ENCODE measurements at places on chromosomes 7 and 10.

- DNase-seq = no peak
These were observed 19.4 kb downstream of the KAZALD1 start for GRCh38 chr10:101080933-101081931.

DNA sequence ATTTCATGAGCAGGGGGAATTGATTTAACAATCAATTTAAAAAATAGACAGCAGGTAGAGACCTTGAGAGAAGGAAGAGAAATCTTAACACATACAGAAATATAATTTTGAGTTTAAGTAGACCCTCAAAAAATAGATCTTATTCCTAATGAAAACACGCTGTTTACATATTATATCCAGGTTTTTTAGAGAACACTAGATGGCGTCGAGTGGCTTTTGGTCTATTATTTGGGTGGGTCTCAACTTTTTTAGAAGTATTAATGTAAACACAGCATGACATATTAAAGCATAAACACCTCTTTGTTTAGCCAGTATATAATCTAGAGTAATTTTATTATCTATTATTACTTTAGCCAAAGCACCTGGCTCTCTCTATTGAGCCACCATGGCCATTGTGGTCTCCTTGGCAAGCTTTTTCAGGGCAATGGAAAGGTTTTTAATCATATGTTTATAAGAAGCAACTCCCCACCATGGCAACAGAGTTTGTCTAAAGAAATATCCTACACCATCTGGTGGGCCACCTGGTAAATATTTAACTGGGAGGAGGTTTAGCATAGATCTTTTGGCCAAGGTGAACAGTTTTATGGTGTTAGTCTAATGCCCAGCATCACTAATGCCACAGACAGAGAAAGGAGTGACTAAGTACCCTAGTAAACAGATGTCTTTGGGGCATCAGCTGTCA, 59.7 kb upstream of the PRSS1 start:
- no peak for DNase-seq

DNA sequence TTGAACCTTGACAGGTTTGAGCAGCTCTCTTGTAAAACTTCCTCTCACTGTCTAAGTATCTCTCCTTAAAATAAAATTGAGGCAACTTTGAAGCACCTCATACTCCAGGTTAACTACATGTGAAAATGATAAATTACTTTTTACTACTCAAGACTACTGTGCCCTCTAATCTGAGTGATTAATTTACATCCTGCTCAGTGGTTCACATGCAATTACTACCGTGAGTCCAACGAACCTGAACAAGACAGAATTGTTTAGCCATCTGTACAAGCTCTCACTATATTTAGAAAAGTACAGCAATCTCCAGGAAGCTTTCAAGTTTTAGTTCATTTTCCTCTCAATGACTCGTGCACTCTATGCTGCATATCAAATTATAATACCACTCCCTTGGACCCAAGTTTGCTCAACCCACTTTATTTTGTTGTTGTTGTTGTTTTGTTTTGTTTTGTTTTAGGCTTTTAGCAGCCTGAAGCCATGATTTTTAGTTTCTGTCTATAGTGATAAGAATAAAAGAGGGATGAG, 21.2 kb downstream of the PDE1C start:
- DNase-seq = no peak

- no peak for DNase-seq
These were observed 19.8 kb downstream of the YKT6 start for GRCh38 chr7:44220358-44221112.

- DNase-seq = no peak
These were observed 76.5 kb downstream of the CHST15 start for GRCh38 chr10:124016804-124017375.

DNA sequence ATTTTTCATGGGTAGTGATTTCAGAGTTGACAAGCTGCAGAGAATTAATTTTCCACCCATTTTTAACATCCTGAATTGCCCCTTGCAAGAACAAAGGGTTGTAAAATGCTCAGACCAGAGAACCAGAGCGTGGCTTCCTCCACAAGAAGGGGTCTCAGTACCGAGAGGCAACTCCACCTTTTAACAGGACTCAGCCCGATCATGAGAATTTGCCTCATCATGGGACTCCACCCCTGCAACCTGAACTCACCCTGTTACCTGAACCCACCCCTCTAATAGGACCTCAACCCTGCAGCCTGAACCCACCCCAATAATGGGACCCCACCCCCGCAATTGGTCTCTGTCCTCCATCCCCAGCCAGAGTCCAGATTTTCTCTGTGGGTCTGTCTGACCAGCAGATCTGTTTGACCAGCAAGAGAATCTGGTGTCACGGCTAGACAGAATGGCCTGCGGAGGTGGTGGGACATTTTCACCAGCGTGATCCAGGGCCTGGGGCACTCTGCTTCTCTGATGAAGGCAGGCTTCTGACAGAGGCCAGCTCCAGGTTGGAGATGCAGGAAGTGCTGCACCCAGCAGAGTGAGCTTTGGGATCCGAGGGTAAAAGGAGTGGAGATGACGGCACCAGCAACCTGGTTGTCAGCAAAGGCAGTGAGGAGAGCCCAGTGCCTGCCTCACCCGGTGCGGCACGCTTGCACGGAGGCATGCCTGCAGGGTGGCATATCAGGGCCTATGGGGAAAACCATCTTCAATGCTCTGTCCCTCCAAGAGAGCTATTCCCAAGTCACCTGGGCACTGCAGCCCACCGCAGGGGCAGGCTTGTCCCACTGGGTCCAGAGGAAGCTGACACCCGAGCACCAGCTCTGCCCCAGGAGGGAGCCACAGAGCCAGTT, 136.6 kb downstream of the TCERG1L start:
- no peak for DNase-seq

- DNase-seq = peak; percentile 73
These were observed 22.6 kb upstream of the DLG5 start for GRCh38 chr10:77949167-77949566.

GRCh38 chr10:63718421-63718820, 197.2 kb downstream of the REEP3 start:
- DNase-seq = no peak

- peak; percentile 6 for DNase-seq
These were observed 90.7 kb downstream of the MKI67 start for GRCh38 chr10:128035557-128035973.

Measured in HTR-8/SVneo (cell line).